Endodermal cell (in vitro differentiated cells): ENCODE measurements at places on chromosomes 5 and 9.

- DNase-seq, result peak; percentile 87
Measured at GRCh38 chr9:4237748-4238511, 61.9 kb downstream of the GLIS3 start.

DNA sequence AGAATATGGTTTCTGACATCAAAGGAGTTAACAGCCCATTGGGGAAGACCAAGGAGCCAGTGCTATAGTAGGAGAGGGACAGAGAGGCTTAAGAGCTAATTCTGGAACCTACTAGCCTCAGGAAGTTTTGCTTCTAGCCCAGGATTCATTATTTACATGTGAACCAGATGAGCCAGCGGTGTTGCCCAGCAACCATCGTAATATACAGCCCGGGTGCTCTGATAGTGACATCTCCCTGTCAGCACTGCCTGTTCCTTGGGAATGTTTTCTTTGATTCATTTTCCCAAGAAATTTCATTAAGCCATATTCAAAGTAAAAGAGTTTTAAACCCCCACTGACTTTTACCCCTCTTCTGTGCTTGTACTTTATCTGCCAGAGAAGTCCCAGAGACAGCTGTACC, 217.4 kb upstream of the ADAMTSL1 start:
- DNase-seq, result no peak

DNA sequence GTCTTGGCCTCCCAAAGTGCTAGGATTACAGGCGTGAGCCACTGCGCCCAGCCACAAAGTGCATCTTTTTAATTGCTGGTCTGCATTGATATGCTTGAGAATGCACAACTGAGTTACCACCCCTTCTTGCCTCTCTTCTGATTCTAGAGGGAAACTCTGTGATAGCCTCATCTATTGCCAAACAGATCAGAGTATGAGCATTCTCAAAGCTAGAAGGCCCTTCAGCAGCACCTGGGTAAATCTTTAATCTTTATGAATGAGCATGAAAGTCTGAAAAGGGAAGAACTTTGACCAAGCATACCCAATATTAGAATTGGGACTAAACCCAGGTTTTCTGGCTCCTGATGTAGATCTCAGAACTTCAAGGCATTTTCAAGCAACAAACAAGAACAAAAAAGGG, 298.3 kb upstream of the TNC start:
- DNase-seq, result no peak

- DNase-seq, result no peak
Measured at GRCh38 chr5:159309689-159310433, 20.4 kb downstream of the IL12B start.

- no peak for DNase-seq
Measured at GRCh38 chr5:170173647-170174046, 59.1 kb upstream of the C5orf58 start.

DNA sequence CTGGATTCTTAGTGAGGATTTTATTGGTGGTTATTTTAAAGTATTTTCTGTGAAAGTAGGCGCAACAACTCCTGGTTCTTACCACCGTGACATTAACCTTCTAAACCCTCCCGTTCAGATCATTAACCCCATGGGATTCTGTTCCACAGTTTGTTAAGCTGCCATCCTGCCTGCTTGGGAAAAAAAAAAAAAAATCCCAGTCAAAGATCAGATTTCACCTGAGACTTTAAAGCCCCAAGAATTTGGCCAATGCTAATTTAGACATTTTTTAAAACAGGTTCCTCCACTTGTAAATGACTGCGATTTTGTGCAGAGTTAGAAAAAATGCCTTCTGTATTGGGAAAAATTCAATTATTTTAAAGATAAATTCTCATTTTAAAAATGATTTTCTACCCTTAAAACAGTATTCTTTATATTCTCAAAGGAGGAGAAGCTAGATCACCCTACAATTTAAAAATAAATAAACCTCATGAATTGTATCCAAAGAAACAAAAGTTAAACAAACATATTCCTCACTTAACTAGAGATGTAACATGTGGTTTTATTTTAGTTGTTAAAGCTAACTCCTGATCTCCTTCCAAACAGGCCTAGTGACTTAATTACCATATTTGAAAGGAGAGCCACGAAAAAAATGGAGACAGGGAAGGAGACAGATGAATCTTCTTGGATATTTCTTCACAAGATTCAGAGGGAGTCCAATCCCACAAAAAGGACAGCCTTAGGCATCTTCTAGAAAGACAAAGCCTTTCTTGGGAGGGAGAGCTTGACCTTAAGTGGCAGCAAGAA, 93.1 kb upstream of the IFNK start:
- DNase-seq, result no peak

DNA sequence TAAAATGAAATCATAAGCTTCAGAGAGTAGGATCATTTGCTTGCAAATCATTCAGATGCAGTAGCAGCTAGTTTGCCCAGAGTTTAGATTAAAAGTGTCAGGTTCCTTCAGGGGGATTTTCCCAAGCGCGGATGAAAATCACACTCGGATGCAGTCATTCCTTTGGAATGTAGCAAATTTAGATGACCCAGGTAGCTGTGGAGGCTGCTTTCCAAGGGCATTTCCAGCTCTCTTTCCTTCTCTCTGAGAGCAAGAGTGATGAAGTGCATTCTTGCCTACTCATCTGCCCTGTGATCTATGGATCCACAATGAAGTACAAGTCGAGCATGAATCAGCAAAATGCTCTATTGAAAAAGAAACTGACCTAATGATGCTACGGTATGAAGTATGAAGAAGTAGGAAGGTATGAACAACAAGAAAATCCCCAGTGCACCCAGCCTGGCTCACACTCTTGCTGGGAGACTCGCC, 200.2 kb downstream of the PLK2 start:
- peak; percentile 86 for DNase-seq

- no peak for DNase-seq
Measured at GRCh38 chr5:168342151-168342825, 50.8 kb downstream of the WWC1 start.

DNA sequence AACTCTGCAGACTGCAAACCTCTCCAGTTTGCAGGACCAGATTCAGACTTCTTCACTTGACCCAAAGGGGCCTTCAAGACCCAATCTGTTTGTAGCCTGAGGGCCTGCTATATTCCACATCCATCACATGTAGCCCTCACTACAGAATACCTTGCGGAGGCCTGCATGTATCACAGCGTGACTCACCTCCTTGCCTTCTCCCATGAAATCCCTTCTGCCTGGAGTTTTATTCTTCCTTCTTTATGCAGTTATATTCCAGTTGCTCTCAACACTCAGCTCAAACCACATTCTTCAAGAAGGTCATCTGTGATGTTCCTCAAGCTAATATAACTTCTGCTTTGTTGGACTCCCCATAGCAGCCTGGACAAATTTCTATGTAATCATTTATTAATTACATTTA, 198.5 kb upstream of the PTGER4 start:
- no peak for DNase-seq

DNA sequence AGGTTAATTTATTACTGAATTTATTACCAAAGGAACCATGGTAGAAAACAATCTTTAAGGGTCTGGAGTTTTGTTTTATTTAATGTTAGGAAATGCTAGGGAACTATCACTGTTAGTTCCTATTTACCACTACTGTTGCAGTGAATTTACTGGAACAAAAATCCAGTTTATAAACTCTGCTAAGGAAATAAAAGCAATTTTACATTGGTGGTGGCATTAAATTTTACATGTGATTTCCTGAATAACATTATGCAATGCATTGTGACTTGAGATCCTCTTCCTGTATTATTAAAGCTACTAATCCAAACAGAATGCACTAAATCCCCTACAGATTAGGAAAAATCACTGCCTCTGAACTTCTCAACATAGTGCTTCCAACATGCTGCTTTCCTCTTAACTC, 599.5 kb upstream of the PTGER4 start:
- DNase-seq, result no peak

DNA sequence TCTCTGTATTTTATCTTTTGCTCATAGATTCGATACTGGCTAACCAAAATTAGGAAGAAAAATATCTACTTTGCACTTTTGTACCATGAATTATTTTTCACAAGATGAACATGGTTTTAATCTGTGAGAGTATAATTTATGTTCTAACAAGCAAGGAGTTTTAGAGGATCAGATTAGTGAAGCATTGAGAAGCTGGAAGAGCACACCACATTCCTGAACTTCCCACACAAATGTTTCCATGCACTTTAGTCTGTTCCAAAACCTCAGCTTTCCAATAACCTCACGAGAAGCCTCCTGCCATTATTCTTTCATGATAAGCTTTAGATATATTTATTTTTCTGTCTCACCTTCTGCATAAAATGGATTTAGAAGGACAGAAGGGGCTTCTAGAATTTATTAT, 98.7 kb upstream of the MPDZ start:
- no peak for DNase-seq

DNA sequence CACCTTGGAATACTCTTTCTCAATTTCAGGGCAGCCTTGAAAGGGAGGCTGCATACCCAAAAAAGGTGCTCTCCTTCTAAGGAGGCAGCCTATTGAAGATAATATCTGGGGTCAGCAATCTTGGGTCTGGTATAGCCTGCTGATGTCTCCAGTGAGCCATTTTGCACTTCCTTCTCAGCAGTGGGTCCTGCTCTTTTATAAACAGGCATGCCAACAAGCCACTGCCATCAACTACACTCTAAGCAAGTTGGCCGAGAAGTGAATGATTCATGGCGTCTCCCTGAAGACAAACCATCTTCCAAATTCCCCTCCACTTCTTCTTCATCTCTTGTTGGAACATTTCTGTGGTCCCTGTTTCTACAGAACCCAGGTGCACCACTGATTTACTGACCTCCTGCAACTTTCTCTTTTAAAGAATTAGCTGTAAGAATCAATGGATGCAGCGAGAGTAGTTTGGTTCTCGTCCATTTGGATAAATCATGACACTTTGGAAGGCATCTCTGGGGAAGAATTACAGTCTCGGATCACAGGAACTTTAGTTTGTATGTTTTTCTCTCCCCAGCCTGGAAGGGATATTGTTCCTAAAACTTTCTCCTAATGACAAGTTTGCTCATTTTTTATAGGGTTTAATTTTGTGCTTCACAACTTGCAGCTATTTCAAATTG, 108.3 kb downstream of the INSYN2B start:
- DNase-seq, result no peak

GRCh38 chr5:68037546-68037945, 178.0 kb upstream of the PIK3R1 start:
- no peak for DNase-seq

GRCh38 chr5:27325513-27325912, 287.1 kb upstream of the CDH9 start:
- no peak for DNase-seq

DNA sequence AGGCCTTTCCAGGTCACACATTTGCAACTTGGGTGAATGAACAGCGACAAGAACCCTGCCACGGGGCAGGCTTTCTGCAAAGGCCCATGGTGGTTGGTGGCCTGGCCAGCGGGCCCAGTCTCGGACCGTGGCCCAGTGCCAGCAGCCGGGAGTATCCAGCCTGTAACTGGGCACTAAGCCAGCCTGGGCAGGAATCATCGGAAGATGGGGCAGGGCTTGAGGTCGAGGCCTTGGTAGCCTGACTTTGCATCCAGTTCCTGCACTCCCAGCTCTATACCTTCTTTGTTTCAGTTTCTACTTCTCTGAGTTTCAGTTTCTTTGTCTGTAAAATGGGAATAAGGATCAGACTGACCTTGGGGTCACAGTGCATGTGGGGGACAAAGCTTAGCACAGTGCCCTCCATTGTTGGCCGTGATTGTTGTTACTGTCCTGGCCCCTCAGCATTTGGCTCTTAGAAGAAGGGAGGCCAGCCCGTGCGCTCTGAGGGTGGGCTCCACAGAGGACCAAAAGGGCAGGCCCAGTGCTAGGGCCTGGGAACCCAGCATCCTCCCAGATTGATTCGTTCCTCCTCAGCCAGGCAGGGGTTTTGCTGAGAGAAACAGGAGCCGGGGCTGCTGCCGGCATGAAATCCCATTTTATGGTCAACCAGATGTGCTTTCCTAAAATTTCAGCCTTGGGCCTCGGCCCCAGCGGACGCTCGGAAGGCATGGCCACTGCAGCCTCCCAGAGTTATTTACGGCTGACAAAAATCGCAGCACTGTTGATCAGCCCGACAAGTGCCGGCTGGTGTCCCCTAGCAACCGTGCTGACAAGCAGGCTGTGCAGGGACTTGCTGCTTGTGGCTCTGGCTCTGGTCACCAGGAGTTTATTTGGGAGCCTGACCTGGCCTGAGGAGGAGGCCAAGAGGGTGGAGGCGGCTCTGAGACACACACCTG, 43.6 kb downstream of the JADE2 start:
- no peak for DNase-seq

DNA sequence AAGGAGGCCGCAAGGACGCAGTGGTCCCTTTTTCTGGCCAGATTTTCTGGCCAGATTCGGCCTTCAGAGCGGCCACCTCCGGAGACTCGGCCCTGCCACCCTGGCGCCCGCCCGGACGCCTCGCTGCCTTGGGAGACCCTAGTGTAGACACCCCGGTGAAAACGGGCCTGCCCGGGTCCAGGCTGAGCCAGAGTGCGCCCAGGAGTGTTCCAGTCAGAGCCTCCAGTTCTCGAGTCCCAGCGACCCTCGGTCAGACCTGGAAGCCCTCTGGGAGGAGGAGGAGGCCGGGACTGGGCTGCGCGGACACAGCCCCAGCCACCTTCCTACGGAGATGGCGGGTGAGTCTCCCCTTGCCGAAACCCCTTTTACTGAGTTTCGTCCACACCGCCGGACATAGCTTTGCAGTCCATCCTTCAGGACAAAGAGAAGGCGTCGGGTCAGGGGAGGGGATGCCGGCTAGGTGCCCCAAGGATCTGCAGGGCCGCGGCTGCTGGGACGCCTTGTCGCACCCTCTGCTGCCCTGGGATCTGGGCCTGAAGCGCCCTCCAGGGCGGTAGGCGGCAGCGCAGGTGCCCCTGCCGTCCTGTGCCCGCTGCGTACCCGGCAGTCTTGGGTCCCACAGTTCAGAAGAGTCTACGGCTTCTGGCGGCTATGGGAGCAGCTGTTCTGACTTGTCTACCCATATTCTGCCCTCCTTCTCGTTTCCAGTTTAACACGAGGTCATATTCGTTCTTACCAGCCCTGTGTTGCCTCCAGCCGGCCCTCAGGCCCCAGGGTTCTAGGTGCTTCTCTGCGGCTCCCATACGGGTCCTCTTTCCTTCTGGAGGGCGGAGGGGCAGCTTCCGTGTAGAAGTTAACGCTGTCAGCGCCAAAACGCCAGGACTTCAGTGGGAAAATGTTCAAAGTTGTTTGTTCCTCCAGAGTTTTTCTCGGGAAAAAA, 1771.7 kb upstream of the CDH9 start:
- peak; percentile 31 for DNase-seq

DNA sequence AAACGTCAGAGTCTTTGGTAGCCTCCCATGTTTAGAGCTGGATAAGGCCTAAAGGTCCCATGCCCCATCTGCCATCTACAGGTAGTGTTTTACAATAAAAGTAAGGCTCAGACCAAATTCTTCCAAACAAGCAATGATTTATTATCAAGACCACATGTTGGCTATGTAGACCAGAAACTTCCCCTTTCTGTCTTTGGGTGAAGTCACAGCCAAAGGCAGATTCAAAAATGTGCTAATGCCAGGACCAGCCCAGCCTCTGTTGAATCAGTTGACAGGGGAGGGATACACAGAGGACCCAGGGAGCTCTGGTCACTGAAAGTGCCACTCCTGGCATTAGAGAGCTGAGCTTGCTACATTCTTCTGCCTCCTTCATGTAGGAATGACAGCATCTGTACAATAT, 360.8 kb downstream of the NTRK2 start:
- no peak for DNase-seq

- DNase-seq, result peak; percentile 52
Measured at GRCh38 chr9:12538842-12539579, 154.2 kb upstream of the TYRP1 start.
